Activated T-cell treated with anti-CD3 and anti-CD28 coated beads for 48 hours (primary cell): ENCODE measurements at places on chromosomes 4 and X.

DNA sequence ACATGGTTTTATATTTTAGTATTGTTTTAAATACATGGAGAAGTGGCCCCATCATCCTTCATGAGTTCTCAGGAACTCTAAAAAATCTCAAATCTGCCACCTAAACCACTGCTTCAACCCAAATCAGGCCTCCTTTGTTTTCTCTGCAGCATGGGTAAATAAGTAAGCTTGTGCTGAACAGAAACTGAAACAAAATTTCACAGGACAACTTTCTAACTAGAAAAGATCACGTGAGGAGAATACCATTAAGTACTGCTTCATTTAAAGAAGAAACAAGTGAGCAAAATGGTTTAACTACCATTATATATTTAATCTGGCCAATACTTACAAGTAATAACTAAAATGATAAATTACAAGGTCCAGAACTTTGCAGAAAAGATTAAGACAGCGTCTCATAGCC lies 2.5 kb downstream of the ARAP2 start:
- DNase-seq: no peak

DNA sequence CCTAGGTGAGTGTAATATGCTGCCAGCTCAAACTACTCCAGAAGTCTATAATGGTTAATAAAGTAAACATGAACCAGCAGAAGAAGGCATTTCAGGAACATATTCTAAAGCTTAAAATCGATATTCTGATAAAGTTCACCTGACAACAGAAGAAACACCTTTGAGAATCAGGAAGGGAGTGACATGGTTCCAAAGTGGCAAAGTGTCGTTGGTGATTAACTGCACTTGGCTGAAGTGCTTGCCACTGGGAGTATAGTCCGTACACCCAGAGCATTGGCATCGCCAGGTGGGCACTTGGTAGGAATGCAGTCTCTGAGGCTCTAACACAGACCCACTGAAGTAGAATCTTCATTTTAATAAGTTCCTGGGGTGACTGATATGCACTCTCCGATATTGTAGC lies 76.0 kb upstream of the H2AZ1 start:
- DNase-seq: no peak

- DNase-seq: no peak
Observed at GRCh38 chrX:150508451-150509367, 59.7 kb upstream of the MTM1 start.

DNA sequence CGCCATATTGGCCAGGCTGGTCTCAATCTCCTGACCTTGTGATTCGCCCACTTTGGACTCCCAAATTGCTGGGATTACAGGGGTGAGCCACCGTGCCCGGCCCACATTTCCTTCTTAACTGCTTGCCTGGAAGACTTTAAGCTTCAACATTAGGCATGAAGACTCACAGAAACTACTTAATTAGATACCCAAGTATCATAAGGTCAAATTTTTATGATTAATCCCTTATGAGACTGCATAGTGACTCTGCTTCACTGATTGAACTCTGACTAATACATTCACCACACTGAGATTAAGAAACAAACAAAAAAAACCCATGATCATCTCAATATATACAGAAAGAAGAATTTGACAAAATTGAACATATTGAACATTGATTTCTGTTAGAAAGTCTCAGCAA lies 87.4 kb upstream of the KCTD8 start:
- DNase-seq: no peak

- DNase-seq: no peak
Observed at GRCh38 chr4:147840838-147841738, 109.2 kb downstream of the ARHGAP10 start.

DNA sequence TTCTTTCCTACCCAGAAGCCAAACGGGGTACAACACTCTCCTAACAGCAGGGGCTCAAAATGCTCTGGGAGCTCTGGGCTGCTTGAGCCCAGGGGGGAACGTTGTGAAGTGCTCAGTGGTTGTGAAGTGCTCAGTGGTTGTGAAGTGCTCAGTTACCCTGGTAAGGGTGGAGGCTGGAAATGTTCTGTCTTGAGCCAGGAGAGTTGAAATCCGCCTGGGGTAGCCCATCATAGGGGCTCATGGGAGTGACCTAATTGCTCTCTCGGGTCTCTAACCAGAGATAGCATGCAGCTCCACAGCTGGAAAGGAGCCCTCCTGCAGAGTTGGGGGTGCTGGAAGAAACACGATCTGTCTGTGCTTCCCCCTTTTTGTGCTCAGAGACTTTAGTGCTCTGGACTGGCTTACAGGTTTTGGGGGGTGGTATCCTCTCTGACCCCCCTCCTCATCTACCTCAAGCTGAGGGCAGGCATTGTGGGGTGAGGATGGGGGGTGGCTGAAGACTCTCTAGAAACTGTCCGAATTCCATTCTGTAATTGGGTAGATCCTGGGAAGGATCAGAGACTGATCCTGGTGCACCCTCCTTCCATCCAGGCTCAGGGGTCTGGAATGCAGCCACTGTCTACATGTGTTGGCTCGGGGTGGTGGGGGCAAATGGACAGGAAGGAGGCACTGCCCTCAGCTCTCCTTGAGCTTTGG lies 2.7 kb downstream of the EFNB1 start:
- no peak for DNase-seq

GRCh38 chr4:34412911-34413310 lies 1831.4 kb downstream of the ARAP2 start:
- DNase-seq: no peak

DNA sequence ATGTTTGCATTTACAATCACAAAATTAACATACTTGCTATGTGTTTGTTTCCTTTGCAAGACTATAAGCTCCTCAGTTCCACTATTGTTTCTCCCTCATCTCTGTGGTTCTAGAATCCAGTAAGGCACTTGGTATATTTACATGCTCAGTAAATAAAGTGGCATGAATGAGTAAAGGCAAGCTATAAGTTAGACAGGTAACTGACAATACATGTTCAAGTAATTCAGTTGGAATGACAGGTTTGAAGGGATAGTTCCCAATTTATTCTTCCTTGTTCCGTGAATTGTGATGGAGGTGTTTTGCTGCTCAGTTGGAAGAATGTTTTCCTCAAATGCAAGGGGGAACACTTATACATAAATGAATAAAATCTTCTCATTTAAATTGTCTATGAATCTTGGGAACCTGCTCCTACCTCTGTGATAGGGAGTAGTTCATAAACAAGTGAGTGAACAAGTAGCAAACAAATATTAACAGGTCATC lies 54.1 kb upstream of the DHX15 start:
- no peak for DNase-seq

- DNase-seq: no peak
Observed at GRCh38 chr4:6568689-6569332, 6.2 kb upstream of the MAN2B2 start.

DNA sequence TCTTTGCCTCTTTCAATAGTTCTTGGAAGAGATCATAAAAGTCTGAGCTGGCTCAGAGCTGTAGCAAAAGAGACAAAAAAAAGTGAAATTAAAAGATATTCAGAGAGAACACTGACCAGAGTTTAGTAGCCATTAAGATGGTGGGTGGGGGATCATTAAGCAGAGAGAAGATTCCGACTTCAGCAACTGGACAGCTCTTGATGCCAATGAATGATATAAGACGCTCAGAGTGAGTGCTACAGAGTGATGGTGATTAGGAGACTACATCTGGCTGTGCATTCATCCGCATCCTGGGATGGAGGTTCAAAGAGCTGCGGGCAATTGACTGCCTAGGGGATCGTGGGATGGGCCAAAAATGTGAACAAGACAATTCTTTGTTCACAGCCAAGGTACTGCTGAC lies 178.5 kb downstream of the PACRGL start:
- DNase-seq: no peak

- DNase-seq: no peak
Observed at GRCh38 chr4:108168160-108168670, 517 bp downstream of the LEF1 start.

- DNase-seq: no peak
Observed at GRCh38 chr4:122602277-122603142, 18.4 kb downstream of the IL21 start.

GRCh38 chr4:140090215-140090731 lies 63.7 kb downstream of the MAML3 start:
- no peak for DNase-seq

- DNase-seq: no peak
Observed at GRCh38 chr4:45280121-45280520, 553.8 kb upstream of the GNPDA2 start.

DNA sequence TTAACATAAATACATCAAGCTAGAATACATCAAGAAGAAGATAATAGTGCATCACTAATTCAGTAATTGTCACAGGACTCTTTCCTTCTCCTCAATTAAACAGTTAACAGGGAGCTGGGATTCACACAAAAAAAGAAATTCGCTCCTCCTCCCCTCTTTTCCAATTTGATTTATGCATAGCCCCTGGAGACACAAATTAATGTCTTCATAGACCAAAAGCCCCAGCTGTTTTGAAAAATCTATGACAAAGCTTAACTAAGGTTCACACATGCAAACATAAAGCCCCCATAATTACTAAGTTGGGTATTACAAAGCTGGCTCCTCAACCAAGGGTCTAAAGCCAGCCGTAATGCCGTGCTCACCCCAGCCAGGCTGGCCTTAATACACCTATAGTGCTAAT lies 61.2 kb downstream of the ENOX2 start:
- DNase-seq: no peak

GRCh38 chr4:189385579-189385978 lies 555.1 kb upstream of the FRG1 start:
- no peak for DNase-seq

- no peak for DNase-seq
Observed at GRCh38 chrX:40153345-40154249, 55.8 kb upstream of the BCOR start.

DNA sequence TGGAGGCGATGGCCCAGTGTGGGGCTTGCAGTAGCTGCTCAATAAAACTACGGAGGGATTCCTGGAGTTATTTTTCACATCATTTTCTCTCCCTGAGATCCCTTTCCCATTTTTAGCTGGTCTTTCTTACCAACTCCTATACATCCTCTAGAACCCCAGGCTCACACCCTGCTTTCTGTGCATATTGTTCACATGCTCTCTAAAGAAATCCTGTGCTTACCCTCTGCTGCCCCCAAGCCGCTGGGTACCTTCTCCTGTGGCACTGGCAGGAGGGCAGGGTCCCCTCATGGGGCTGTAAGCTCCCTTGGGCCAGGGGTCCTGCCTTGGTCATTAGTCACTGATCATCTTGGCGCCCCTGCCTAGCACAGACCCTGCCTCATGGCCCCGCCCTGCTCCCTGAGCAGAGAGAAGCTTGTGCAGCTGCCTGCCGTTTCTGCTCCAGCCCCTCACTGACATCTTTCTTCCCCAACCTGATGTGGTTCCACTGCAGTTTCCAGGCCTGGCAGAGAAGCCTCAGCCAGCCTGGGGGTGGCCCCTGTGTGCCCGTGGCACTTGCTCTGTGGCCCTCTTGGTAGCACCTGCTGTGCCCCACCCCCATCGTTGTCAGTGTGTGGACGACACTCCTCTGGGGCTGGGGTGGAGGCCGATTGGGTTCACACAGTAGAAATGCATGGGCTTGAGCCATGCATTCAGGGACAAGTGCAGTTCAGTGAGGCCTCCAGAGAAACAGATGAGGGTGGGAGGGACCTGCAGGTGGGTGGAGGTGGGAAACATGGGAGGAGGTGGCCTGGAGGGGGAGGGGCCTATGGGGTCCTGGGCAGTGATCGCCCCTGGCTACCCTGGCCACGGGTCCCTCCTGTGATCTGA lies 69.5 kb downstream of the WFS1 start:
- no peak for DNase-seq

GRCh38 chr4:23135792-23136645 lies 443.3 kb downstream of the GBA3 start:
- no peak for DNase-seq

DNA sequence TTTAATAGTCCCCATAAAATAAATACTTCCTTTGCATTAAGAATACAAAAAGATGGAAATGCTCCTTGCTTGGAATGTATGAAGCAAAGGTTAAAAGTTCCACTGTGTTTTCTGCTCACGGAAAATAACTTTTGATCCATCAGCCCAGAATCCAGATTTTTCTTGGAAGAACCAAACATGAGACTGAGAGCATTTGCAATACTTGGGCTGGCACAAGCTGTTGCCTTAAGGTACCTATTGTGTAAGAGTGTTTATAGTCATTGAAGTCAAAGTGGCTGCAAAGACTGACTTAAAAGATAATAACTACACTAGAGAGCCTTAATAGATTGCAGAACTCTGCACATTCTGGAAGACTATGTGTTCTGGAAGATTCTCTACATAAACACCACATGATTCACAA lies 281.4 kb downstream of the RAB28 start:
- DNase-seq: no peak

DNA sequence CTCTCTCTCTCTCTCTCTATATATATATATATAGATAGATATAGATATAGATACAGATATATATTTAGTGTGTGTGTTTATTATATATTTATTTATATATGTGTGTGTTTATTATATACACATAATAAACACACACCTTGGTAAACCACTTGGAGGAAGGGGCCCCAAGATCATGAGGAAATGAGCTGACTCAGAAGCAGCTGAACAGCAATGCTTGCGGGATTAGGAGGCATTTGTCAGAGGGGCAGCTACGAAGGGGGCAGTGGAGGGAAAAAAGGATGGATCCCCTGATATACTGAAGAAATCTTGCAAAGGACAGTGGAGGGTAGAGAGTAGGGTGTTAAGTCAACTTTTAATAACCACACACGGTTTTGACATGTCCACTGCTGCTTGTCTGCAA lies 120.0 kb upstream of the SORBS2 start:
- DNase-seq: no peak

GRCh38 chr4:100497791-100498190 lies 20.0 kb downstream of the EMCN start:
- no peak for DNase-seq

DNA sequence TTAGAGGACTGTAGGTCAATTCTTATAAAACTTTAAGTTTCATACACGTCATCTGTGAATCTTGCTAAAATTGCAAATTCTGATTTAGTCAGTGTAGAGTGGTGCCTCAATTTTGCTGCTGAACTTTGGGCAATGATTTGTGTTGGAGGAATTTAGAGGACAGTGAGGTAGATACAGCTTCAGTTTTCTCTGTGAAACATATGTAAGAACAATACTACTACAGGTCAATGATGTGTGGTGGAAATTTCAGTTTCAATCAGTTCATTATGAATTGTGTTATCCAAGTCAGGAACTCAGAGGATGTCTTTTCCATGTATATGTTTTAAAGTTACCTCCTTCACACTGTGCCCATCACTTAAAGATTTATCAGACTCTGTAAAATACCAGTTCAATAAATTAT lies 1597.8 kb upstream of the PCDH10 start:
- DNase-seq: no peak

- DNase-seq: no peak
Observed at GRCh38 chr4:10162341-10163000, 45.9 kb upstream of the WDR1 start.

DNA sequence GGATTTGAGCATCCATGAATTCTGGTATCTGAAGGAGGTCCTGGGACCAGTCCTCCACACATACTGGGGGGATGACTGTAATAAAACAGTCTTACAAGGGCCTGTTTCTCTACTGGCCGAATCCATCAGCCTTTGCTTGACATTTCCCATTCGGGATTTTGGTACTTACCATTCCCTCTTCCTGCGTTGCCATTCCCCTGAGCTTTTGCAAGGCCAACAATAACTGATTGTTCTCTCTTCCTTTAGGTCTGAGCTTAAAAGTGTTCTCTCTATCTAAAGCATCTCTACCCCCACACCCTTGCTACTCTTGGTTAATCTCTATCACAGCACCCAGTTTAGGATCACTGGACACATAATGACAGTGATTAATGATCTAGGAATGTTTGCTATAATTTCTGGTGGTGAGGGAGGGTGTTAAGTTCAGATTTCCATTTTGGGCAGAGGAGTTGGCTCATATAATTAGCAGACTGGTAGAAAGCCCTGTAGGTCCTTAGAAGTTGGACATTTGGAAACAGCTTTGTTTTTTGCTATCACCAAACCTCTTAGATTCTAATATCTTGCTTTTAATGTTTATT lies 29.4 kb downstream of the TMA16 start:
- DNase-seq: no peak

- no peak for DNase-seq
Observed at GRCh38 chr4:98664959-98665358, 6.5 kb upstream of the TSPAN5 start.
